Foreskin keratinocyte (primary cell): ENCODE measurements at places on chromosomes 11 and 22.

- peak; percentile 24 for DNase-seq
Measured at GRCh38 chr11:104625246-104625645, 273.0 kb downstream of the CASP12 start.

- no peak for DNase-seq
Measured at GRCh38 chr11:63553759-63554158, 9.4 kb downstream of the PLAAT2 start.

DNA sequence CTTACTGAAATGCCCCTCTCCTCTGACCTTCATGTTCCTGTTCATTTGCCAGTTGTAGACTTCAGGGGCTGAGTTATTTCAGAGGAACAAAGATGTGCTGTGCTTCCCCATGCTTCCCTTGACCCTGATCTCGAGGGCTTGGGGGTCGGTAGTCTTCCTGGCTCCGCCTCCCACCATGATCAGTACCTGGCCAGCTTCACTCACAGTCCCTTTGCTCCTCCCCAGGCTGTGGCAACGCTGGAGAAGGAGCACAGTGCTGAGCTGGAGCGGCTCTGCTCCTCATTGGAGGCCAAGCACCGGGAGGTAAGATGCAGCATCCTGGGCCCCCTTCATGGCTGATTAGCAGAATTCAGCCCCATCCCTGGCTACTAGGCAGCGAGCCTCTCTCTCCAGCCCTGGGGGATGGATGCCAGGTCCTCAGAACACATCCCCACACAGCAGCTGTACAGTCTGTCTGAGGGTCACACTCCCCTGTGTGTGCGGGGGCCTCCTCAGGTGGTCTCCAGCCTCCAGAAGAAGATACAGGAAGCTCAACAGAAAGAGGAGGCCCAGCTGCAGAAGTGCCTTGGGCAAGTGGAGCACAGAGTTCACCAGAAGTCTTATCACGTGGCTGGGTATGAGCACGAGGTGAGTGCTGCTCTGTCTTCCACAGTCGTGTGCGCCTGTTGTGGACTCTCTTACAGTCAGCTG, 64.5 kb downstream of the CEP164 start:
- no peak for DNase-seq

DNA sequence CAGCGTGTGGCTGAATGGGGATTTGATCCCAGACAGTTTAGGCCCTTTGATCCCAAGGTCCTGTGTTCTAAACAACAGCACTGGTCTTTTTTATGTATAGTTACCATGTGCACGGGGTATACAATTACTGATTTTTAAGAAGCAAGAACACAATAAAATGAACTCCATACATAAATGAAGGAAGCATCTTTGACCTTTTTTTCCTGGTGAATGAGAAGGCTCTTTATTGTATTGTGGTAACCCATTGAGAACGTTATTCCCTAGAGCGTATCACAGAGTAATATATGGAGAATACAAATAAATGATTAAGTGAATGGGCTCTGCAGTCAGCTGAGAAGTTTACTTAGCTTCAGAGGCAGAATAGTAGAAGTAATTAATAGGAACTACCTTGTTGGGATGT, 563.6 kb downstream of the NTM start:
- no peak for DNase-seq

DNA sequence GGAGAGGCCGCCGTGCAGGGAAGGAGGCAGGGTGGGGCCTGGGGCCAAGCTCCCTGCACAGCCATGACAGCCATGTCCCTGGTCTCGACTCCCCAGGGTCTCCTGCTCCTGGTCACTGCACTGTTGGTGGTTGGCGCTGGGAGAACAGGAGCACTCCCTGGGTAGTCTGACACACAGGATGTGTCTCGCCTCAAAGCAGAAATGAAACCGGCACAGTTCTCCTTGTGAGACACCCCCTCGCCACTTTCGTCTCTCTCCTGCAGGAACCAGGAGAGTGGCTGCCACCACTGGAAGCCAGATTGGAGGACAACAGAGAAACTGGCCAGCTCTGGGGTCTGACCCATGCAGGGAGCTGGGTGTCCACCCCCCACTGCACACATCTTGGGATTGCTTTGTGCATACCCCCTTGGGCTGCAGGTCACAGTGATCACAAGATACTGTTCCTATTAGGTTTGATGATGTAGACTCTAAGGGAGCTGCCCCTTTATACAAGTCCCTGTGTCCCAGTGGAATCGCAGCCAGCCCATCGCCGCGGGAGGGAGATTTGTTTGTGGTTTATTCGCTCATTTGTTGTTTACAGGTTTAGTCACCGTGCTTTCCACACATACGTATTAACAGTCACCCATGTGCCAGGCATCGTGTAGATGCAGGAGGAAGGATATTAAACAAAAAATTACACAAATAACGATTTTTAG, 27.0 kb upstream of the YWHAH start:
- no peak for DNase-seq

DNA sequence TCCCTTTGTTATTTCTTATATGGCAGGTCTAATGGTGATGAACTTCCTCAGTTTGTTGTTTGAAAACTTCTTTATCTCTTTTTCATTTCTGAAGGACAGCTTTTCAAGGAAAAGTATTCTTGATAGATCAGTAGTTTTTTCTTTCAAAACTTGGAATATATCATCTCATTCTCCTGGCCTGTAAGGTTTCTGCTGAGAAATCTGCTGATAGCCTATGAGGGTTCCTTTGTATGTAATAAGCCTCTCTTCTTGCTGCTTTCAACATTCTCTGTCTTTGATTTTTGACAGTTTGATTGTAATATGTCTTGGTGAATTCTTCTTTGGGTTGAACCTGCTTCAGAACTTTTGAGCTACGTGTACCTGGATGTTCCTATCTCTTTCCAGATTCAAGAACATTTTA, 46.0 kb downstream of the PIWIL4 start:
- no peak for DNase-seq

GRCh38 chr11:116798368-116798767, 6.7 kb upstream of the APOA5 start:
- DNase-seq, result no peak

GRCh38 chr22:28599693-28600092, 79.9 kb downstream of the TTC28 start:
- no peak for DNase-seq

GRCh38 chr11:7982582-7983119, 4.5 kb upstream of the EIF3F start:
- no peak for DNase-seq

DNA sequence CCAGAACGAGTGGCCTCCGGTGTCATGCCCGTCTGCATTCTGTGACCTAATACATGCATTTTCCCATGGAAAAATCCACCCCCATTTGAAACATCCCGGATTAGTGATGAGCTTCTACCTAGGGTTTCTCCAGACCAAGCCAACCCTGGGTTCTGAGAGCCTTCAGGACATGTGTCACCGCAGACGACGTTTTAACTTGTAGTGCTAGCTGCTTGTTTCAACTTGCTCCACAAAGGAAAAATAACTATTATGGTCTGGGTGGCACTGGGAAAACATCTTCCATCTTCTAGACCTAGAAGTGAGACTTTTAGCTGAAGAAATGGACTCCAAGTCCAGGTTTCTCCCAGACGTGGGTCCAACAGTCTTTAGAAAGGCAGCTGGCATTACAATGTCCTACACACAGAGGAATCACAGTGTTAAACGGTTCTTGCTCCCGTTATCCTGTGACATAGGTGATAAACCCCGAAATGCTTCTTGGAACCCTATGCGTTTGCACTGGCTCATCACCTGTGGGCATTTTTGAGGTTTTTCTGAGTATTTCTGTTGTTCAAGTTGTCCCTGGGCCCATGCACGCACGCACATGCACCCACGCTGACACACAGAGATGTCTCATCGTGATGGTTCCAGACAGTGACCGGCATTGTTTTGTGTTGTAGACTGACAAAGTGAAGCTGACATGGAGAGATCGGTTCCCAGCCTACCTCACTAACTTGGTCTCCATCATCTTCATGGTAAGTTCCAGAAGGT, 46.6 kb upstream of the FADD start:
- DNase-seq, result peak; percentile 84

DNA sequence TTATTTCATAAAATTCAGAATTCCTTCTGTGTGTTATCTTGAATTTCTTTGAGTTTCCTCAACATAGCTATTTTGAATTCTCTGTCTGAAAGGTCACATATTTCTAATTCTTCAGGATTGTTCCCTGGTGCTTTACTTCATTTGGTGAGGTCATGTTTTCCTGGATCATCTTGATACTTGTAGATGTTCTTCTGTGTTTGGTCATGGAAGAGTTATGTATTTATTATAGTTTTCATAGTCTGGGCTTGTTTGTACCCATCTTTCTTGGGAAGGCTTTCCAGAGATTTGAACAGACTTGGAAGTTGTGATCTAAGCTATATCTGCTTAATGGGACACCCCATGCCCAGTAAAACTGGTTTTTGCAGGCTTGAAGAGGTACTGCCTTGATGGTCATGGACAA, 149.6 kb downstream of the METTL15 start:
- peak; percentile 32 for DNase-seq
